Activated CD4-positive, CD25-positive, alpha-beta regulatory T cell treated with anti-CD3 and anti-CD28 coated beads, Interleukin-2, amount 50 U/mL, for 72 hours (primary cell): ENCODE measurements at places on chromosomes 11 and 22.

- DNase-seq = no peak
Measured at GRCh38 chr11:96622026-96622634, 232.3 kb downstream of the JRKL start.

DNA sequence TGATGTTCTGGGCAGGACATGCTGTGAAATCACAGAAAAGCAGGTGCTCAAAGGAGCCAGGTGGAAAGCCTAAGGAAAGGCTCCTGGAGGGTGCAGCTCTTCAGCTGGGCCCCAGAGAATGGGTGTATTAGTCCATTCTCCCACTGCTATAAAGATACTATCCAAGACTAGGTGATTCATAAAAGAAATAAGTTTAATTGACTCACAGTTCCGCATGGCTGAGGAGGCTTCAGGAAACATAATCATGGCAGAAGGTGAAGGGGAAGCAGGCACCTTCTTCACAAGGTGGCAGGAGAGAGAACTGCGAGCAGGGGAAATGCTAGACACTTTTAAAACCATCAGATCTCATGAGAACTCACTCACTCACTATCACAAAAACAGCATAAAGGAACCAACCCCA is 43.1 kb upstream of the DEUP1 start:
- no peak for DNase-seq

DNA sequence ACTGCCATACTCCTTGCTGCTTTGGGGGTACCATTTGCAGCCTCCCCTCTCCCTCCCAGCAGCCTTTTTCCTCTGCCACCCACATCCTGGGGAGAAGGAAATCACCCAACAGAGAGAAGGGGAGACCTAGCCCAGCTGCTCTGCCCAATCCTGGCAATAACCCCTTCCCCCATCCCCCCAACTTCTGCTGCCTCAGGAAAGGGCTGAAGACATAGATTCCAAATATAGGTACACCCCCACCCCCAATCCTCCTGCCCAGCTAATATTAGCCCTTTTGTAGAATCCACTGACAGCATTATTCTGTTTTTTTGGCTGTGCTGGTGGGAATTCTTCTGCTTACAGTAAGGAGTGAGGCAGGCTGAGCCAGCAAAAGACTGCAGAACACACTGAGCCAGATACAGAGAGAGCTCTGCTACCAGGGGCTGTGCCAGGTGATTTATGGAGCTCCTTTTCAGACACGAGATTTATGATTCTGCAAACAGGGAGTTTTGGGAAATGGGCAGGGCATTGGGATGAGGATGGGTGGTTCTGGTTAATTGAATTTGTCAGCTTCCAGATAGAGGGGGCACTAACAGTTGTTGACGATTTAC is 164.0 kb downstream of the TENM4 start:
- DNase-seq = no peak

DNA sequence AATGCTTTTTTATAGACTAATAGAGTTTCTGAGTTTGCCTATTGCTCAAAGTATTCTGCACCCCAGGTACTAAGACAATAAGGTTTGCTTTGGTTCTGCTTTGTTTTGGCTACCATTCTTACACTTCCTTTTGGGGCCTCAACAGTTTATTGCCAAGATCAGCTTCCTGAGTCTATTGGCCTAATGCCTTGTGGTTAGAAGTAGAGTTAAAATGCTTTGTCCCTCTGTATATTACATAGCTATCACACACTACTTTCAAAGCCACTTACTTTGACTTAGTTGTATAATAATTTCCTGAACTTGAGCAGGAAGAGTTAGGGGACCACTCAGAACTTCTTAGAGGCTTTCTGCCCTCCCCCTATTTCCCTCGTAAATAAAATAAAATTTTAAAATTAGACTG is 96.5 kb downstream of the DLG2 start:
- no peak for DNase-seq

GRCh38 chr11:58121096-58121495 is 4.2 kb downstream of the OR9I1 start:
- DNase-seq = no peak

- no peak for DNase-seq
Measured at GRCh38 chr22:45678961-45679912, 7.6 kb downstream of the ATXN10 start.
